Mammary microvascular endothelial cell (primary cell): ENCODE measurements at places on chromosomes 13 and 19. TPM values are rescaled to one million over a fixed set of nuclear protein-coding genes. Genes with fewer than 3 reads are reported as not detected.

Gene SIGLEC14
- total RNA-seq: 0.15 and 0.27 TPM in 2 replicates

Gene NLRP5
- total RNA-seq: not detected in 2 replicates

Gene CPAMD8
- 0.20 and 0.80 TPM in 2 replicates for total RNA-seq

Gene AMER2
- not detected in 2 replicates for total RNA-seq

Gene HRC
- not detected in 2 replicates for total RNA-seq

Gene MAP4K1
- not detected in 2 replicates for total RNA-seq
